ENCODE measurements at places on chromosomes 2 and 18.

DNA sequence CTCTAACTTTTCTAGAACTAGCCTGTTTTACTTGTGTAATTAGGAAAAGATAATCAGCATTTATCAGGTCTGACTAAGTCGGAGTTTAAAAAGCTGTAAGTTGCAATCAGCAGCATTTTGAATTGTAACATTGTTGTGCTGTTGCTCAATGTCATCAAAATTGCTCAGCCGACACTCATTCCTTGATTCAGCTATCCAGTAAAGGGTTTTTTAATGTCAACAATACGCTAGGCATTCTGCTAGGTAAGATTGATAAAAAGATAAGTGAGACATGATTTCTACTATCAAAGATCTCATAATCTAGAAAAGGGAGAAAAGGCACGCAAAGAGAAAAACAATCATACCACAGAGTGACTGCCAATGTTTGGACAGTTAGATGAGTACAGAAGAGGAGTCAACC, 327.1 kb upstream of the CDH2 start:
- DNase-seq: no peak

DNA sequence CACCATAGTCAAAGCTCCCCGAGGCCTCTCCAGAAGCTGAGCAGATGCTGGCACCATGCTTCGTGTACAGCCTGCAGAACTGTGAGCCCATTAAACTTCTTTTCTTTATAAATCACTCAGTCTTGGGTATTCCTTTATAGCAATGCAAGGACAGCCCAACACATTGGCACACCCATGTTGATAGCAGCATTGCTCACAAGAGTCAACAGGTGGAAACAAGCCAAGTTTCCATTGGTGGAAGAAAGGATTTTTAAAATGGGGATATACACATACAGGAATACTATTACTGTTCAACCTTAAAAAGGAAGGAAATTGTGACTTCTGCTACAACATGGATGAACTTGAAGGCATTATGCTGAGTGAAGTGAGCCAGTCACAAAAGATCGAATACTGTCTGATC, 186.8 kb upstream of the RAB12 start:
- DNase-seq: no peak

DNA sequence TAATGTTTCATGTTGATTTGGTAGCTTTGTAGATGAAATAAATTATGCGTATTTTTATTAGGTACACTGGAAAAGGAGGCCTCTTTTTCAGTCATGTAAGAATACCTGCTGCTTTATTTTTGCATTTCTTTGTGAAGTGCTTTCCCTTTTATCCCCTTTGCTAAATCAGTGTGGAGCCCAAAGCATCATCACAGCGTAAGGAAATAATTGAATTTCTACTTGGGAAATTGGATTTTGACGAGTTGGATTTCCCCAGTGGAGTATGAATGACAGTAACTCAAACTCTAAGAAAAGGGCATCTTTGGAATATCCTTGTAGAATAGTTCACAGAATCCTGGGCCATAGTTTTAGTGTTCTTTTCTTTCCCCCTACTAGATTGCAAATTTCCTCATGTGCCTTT, 97.2 kb downstream of the KCNJ3 start:
- DNase-seq: no peak

DNA sequence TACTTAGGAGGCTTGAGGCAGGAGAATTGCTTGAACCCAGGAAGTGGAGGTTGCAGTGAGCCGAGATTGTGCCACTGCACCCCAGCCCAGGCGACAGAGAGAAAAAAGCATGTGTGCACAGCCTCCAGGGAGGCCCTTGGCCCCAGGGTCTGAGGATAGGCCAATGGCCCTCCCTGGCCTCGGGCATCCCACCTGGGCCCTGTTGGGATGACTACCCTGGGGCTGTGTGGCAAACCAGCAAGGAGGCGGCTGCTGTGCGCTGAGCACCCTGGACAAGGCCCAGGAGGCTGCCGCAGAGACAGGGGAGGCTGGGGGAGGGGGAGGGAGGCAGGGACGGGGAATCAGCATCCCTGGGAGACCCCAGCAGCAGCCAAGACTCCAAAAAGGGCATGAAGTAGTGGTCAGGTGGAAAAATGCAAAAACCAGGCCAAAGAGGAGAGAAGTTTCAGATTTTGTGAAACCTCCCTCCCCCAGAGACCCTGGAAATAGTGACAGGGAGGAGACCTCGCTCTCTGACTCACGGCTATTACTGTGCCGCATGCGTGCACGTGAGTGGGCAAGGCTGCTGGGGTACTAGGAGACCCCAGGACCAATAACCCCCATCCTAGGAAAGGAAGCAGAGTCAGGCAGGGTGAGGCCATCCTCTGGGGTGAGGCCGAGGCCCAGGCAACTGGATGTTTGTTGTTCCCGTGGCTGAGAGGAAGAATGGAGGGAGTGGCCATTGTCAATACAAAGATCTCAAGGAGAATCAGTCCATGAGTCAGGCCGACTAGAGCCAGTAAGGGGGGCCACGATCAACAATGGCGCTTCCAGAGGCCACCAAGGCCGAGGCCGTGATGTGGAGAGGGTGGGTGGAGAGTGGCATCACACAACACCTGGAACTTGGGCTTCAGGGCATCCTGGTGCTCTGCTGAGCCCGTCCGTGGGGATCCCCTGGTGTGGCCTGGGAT, 16.0 kb upstream of the B3GNT7 start:
- no peak for DNase-seq

- DNase-seq: peak; percentile 48
Observed at GRCh38 chr2:64482765-64483504, 29.0 kb downstream of the LGALSL start.
